ENCODE measurements at places on chromosomes 7 and 10. TPM values are rescaled to one million over a fixed set of nuclear protein-coding genes. Genes with fewer than 3 reads are reported as not detected.
A peak's percentile ranks its signal among the peaks of the same experiment; 100 is the strongest.

Gene FAM180A
- 0.08 TPM for polyA plus RNA-seq

DNA sequence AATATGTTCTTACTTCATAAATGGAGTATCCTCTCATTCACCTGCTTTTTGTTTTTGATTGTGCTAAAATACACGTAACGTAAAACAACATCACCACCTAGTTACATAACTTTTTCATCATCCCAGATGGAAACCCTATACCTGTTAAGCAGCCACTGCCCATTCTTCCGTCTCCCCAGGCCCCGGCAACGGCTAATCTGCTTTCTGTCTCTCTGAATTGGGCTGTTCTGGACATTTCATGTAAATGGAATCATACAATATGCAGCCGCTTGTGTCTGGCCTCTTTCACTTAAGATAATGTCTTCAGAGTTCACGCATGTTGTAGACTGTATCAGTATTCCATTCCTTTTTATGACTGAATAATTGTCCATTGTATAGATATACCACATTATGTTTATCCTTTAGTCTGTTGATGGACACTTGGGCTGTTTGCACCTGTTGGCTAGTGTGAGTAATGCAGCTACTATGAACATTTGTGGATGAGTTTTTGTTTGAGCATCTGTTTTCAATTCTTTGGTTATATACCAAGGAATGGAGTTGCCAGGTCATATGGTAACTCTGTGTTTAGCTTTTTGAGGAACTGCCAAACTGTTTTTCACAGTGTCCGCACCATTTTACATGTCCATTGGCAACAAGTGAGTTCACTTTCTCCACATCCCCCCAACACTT is 14.1 kb upstream of the SUN1 start:
- DNase-seq = no peak
- no peaks in the 10 kb centered on the region for H3K27me3 ChIP-seq
- H3K27ac ChIP-seq = no peak overlapping the region

DNA sequence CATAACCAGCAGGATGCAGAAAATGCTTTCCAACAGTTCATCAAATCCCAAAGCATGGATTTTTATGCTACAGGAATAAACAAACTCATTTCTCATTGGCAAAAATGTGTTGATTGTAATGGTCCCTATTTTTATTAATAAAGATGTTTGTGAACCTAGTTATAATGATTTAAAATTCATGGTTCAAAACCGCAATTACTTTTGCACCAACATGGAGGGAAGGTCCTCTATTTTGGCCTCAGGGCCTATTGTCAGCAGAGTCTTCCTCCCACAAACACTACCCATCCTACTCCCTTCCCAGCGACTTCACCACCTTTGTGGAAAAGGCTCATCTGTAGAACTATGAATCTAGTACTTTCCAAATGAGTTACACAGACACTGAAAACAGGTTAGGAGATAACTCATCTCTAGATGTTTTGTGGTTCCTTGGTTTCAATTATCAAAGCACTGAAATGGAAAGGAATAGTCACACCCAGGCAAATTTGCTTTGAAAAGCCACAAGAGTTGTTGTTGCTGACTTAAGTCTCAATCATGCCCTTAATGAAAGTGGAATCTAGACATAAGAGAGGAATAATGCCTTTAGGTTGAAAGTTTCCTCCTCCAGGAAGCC is 59.4 kb upstream of the FRMD4A start:
- H3K36me3 ChIP-seq = no peaks in the 10 kb centered on the region
- H3K4me1 ChIP-seq = no peaks in the 10 kb centered on the region
- no peak overlapping the region for H3K27ac ChIP-seq
- no peak overlapping the region for H3K4me3 ChIP-seq
- DNase-seq = no peak

Gene HABP2
- not detected for polyA plus RNA-seq

Gene COL28A1
- polyA plus RNA-seq = 0.08 TPM

DNA sequence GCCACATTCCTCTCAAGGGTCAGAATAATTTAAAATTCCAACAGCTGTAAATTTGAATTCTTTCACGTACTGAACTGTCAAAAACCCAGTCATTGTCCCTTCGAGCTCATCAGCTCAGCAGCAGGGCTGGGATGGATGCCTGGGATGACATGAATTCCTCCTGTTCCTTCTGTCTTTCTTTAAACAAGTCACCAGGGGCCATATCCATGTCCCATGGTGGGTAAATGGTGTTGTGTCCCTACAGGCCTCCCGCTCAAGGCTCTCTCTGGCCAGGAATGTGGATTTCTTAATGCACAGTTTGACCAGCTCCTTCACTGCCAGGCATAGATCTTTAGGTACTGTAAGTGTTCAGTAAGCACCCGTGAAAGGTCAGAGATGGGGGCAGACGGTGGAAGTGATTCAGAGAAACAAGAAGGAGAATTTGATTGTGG is 13.8 kb upstream of the TECPR1 start:
- no peaks in the 10 kb centered on the region for H3K27me3 ChIP-seq
- no peak for DNase-seq
- peak overlapping the region; percentile 38 for H3K27ac ChIP-seq

Gene TMEM176A
- not detected for polyA plus RNA-seq

Gene NRCAM
- 1.1 TPM for polyA plus RNA-seq

DNA sequence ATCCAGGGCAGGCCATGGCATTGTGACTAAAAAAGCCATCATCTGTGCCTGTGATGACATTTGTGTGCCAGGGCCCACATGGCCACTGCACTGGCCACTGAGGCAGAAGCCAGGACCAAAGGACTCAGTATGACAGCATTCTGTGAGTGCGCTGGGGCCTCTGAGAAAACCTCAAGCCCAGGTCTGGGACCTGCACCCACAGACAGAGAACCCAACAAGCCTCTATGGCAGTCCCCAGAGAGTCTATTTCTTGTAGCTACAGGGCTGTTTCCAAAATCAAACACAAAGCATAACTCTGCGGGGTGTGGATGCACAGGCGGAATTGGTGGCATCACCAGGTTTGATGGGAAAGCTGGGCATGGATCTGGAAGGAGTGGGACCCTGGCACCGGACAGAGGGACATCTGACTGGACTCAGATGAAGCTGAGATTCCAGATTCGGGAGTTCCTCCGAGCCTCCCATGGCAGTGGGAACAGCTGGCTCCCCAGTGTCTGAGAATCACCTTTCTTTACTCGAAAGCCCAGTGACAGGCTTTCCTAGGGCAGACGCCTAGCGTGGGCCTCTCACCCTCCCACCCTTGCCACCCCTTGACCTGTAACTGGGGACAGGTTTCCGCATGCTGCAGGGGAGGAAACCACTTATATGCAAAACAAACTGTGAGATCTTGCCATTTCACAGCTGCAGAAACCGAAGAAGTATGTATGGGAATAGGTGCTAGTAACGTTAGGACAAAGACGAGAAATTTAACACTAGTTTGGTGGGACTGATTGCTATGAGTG is 70.6 kb upstream of the RHEB start:
- no peak overlapping the region for H3K27ac ChIP-seq
- no peak for DNase-seq
- H3K36me3 ChIP-seq = peaks cover 4% of the 10 kb centered on the region
- no peaks in the 10 kb centered on the region for H3K27me3 ChIP-seq
- no peak overlapping the region for H3K4me3 ChIP-seq

Gene LRGUK
- polyA plus RNA-seq = 1.5 TPM

GRCh38 chr7:88095-88926 is 104.1 kb upstream of the FAM20C start:
- no peak for DNase-seq
- no peaks in the 10 kb centered on the region for H3K27me3 ChIP-seq
- H3K4me1 ChIP-seq = peaks cover 45% of the 10 kb centered on the region
- no peaks in the 10 kb centered on the region for H3K36me3 ChIP-seq
- H3K4me3 ChIP-seq = no peak overlapping the region

- H3K27me3 ChIP-seq = no peaks in the 10 kb centered on the region
- H3K27ac ChIP-seq = no peak overlapping the region
- peaks cover 4% of the 10 kb centered on the region for H3K36me3 ChIP-seq
- H3K4me3 ChIP-seq = no peak overlapping the region
These were observed 62.4 kb downstream of the HIBADH start for GRCh38 chr7:27600247-27600646.

DNA sequence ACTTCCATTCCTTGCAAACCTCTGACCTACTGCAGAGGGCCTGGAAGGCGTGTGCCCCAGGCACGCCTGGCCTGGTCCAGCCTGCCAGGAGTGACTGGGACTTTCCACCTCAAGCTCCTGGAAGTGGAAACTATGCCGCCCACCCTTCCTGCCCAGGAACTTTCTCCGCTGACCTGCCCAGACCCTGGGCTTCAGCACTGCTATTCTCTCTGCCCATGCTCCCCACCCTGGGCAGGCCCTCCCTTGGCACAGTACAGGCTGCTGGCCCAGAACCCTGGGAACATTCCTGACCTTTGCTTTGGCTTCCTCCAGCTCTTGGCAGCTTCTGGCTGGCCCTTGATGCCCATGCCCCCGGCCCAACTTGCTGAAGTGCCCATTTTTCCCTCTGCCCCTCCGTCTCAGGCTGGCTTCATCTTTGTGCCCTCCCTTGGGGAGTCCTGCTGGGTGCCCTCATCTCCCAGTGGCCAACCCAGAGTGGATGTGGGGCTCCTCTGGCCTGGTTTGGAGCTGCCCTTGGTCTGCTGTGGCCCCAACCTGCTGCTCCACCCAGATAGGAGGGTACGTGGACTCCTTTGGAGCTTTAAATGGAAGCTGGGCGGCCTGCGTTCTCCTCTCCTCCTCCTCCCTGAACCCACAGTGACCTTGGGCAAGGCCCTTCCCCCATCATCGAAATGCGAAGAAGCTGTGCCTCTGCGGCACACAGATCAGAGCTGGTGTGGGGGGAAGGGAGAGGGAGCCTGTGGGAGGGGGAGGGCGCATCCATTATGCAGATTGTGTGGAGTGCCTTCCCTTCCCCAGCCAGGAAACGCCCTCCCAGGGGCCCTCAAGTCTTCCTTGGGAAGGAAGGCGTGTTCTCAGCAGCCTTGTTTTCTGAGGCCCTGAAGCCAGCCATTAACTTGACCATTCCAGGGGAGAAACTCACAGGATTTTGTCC is 3.4 kb downstream of the MMRN2 start:
- peaks cover 3% of the 10 kb centered on the region for H3K4me1 ChIP-seq
- DNase-seq = no peak

- H3K27me3 ChIP-seq = no peaks in the 10 kb centered on the region
- no peak for DNase-seq
- H3K4me3 ChIP-seq = no peak overlapping the region
These were observed 256.9 kb downstream of the POM121L12 start for GRCh38 chr7:53292341-53292740.

Gene TMEM236
- not detected for polyA plus RNA-seq

GRCh38 chr10:110311357-110311949 is 6.7 kb upstream of the SMNDC1 start:
- H3K27ac ChIP-seq = no peak overlapping the region
- H3K4me3 ChIP-seq = no peak overlapping the region
- no peaks in the 10 kb centered on the region for H3K27me3 ChIP-seq
- peaks cover 10% of the 10 kb centered on the region for H3K4me1 ChIP-seq
- DNase-seq = peak; percentile 64

GRCh38 chr10:117743509-117743908 is 201.0 kb downstream of the EMX2 start:
- H3K4me1 ChIP-seq = no peaks in the 10 kb centered on the region
- H3K27me3 ChIP-seq = no peaks in the 10 kb centered on the region
- DNase-seq = no peak
- H3K4me3 ChIP-seq = no peak overlapping the region
- H3K36me3 ChIP-seq = no peaks in the 10 kb centered on the region

DNA sequence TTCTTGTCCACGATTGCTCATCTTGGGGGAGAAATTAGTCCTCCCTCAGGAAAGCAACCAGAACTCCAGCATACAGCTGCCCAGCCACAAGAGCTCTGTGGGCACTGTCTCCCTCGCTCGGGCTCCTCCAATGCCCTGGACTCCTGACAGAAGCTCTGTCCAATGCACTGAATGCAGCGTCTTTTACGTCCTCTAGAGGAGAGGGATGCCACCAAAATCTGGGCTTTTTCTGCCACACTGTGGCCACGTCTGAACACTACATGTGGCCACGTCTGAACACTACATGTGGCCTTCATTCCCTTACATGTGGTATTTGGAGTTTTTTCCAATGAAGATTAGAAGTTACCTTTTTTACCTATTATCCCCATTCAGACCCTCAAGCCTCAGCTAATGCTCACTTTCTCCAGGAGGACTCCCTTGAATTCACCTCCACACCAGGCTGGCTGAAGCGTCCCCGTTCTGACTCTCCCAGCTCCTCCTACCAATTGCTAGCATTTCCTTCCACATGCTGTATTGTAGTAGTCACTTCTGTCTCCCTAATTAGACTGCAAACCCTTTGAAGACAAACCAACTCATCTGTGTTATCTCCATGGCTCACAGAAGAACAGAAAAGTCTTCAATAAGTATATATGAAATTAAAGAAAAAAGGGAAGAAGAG is 134.3 kb upstream of the PDE1C start:
- H3K4me3 ChIP-seq = peak overlapping the region; percentile 42
- H3K4me1 ChIP-seq = no peaks in the 10 kb centered on the region
- peak; percentile 43 for DNase-seq
- peaks cover 39% of the 10 kb centered on the region for H3K27me3 ChIP-seq

DNA sequence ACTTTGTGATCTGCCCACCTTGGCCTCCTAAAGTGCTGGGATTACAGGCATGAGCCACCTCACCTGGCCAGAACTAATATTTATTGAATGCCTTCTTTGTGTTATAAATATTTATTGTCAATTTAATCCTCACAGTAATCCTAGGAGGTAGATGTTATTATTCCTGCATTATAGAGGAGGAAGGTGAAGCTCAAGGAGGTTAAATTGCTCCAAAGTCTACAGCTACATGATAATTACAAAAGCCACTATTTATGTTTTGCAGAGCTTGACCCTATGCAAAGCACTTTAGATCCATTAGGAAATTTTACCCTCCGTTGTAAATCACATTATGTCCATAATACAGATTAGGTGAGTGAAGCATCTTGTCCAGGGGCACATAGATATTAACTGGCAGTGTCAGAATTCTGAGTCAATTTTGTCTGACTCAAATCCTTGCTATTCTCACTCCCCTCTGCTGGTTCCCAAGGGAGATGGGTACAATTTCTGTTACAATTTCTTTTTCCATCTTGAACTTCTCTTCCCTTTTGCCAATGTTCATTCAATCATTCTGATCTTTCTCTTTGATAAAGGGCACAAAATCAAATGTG is 25.7 kb upstream of the CDK14 start:
- H3K27me3 ChIP-seq = no peaks in the 10 kb centered on the region
- H3K27ac ChIP-seq = no peak overlapping the region
- H3K4me1 ChIP-seq = no peaks in the 10 kb centered on the region
- H3K36me3 ChIP-seq = no peaks in the 10 kb centered on the region

Gene PLXNA4
- polyA plus RNA-seq = 3.0 TPM

DNA sequence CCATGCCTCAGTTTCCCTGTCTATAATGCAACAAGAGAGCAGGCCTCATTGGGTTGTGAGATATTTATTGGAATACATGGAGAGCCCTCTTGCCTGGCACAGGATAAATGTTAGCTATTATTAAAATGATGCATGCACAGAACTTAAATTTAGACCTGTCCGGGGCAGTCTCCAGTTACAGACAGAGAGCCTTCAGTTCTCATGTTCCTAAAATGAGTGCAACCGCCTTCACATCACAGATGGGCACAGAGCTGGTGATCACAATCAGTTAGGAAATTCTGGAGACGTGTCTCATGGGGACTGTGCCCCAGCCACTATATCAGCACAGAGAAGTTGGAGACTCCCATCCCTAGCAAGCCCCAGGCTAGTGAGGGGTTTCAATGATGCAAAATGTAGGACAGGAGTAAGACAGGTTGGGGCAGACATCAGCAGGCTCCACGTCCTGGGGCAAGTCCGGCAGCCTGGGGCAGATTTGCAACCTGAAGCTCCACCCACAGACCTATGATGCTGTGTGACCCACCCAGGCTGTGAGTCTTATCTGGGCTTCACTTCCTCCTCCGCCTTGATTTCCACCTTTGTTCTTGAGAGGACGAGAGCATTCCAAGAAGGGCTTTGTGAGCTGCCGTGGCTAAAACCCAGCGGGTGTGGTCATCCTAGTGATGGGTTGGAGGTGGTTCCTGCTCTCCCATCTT is 49.4 kb downstream of the CXCL12 start:
- no peak overlapping the region for H3K4me3 ChIP-seq
- H3K4me1 ChIP-seq = no peaks in the 10 kb centered on the region
- H3K36me3 ChIP-seq = no peaks in the 10 kb centered on the region
